ENCODE measurements at places on chromosomes 4 and X.

DNA sequence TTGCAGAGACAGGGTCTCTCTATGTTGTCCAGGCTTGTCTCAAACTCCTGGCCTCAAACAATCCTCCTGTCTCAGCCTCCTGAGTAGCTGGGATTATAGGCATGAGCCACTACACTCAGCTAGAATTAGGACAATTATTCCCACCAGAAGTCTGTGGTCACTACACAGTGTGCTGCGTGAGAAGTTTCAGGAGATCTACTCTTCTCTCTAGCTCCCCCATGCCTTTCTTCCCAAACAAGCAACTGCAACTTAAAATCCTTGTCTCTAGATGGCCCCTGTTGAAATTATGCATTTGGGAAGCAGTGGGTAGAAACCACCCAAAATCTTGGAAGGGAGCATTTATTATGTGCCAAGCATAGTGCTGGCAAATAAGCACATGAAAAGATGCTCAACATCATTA is 21.1 kb upstream of the MAP7D3 start:
- no peak for DNase-seq

DNA sequence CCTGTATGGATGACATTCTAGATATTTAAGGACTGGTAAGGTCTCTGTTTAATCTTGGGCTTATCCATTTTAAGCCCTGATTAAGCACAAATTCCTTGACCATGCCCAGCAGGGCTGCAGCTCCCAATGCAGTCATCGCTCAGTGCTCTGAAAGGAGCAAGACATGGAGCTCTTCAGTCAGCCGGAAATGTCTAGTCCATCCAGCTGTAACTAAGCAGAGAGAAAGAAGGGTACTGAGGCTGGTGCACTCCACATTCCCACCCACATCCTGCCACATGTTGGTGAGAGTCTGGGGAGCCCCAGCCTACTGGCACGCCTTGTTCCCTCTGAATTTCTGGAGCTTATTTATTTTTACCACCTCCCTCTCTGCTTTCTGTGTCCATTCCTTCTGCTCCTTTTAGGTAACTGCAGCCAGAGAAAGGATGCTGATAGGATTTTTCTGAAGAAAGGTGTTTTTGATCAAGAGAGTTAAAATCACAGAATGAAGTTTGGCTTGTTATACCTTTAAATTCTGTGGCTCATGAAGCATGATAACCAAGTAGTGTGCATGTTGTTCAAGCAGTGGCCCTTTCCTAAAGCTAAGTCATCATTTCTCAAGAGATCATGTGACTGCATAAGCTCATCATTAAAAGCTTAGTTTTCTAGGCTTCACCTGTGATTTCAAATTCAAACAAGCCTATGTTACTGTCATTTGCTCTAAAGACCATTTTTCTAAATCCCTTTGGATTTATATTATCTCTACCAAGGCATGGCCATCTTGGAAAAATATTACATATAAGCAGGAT is 74.0 kb downstream of the GALNT7 start:
- DNase-seq = no peak

GRCh38 chr4:129179276-129179675 is 83.3 kb downstream of the C4orf33 start:
- no peak for DNase-seq

- DNase-seq = no peak
Observed at GRCh38 chr4:56803471-56803870, 18.0 kb downstream of the SPINK2 start.

- peak; percentile 78 for DNase-seq
Observed at GRCh38 chr4:10098780-10099160, 17.8 kb downstream of the WDR1 start.

- DNase-seq = no peak
Observed at GRCh38 chr4:165667969-165668368, 205.1 kb upstream of the TLL1 start.

GRCh38 chrX:68834371-68835103 is 5.7 kb downstream of the EFNB1 start:
- DNase-seq = no peak

DNA sequence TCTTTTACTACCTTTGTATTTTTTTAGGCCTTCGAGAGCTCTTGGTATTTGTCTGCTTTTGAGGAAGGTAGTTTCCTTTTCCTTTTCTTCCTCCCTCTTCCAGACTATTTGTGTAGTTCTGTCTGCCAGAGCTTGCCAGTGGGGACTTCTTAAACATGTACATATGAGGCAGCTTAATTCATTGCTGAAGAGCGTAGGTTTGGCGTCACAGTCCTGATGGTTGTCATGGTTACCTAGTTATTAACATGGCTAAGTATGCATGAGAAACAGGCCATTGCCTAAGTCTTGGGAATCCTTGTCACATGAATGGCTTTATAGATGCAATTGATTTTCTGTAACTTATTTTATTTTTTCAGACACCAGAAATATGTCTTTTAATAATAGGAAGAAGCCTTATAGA is 48.5 kb upstream of the ARMCX2 start:
- no peak for DNase-seq

DNA sequence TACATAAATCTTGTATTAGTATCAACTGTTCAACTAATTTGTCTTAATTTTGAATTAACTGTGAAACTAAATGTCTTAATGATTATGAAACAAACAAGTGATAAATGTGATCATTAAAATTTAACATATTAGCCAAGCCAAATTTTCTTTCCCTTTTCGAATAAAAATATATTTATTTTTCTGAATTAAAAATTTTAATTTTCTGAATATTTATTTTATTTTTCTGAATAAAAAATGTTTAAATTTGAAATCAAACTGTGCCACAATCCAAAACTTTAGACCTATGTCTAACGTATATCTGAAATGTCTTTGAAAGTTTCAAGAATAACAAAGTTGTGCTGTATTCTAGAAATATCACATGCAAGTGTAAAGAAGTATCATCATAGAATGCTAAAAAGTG is 4.7 kb downstream of the GABRA2 start:
- DNase-seq = no peak

- DNase-seq = no peak
Observed at GRCh38 chr4:26268246-26268645, 52.6 kb upstream of the RBPJ start.

DNA sequence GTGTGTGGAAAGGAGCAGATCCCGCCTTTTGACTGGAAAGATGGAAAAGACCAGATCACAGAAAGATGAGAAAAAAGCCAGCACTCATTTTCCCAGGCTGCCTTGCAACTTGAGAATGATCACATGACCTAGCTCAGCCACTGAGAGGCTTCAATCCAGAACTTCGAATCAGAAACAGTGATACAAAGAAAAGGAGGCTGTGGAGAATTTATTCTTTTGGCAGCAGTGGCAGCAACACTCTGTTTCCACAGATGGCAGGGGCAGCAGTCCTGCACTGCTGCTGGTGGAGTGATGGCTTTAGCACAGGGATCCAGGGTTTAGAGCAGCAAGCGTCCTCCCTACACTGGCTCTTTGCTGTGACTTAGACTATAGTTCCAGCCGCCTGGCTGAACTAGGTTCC is 77.8 kb upstream of the SH3RF1 start:
- DNase-seq = no peak

DNA sequence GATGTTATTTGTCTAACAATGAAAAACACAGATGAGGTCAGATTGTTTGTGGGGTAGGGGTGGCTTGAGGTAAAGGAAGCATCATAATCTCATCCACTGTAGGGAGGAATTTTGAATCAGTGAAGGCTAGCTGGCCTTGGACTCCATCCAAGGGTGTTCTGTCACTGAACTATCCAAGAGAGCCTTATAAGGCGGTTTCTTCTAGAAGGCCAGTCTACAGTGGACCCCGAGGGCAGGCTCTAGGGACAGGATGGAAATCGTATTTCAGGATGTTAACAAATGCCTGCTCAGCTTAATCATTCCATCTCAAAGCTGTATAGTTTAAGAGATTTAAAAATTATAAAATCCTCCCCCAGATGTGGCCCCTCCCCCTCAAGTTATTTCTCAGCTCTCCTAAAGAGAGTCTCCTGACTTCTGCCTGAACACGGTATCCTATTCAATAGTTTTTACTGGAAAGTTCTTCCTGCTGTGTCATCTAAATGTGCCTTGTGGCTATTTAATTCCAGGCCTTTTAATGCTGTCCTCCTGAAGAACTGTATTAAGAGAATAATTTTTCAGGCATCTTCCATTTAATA is 8.0 kb downstream of the IGFBP7 start:
- DNase-seq = no peak

DNA sequence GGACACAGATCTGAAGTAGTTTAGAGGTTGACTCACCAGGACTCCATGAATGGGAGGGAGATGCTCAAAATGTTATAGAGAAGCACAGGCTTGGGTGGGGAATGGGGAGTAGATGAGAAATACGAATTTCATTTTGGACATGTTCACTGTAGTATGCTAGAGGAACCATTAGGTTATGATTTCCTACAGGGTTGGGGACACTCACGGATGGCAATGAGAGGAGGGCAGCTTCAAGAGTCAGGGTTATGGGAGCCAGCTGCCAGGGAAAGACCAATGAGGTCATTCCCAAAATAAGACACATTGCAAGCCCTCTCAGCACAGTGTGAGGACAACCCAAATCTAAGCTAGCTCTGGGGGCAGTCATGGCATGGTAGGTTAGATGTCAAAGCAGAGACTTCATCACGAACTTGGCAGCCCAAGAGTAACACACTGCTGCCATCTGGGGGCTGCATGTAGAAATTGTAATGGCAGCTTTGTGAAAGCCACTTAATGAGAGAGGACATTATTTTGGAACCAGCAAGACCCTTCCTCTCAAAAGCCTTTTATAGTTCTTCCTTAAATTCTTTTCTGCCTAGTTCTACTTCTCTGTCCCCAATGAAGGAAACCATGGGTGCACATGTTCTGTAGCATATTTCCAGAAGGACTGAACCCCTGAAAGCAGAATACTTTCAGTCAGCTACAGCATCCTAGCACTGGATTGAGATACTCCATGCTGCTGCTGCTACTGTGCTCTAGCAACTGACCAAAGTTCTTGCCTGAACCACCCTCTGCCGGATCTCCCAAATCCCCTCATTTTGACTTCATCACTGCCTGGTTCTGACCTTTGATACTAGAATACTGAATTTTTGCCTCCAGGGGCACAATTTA is 16.2 kb upstream of the ZCCHC12 start:
- peak; percentile 67 for DNase-seq

- DNase-seq = no peak
Observed at GRCh38 chr4:171203425-171203824, 609.8 kb upstream of the GALNTL6 start.

GRCh38 chrX:8864161-8864560 is 63.0 kb upstream of the FAM9A start:
- no peak for DNase-seq

GRCh38 chrX:22536746-22537304 is 264.1 kb downstream of the CBLL2 start:
- no peak for DNase-seq

- no peak for DNase-seq
Observed at GRCh38 chr4:113146876-113147358, 97.5 kb downstream of the ANK2 start.

GRCh38 chr4:1903035-1903434 is 31.8 kb downstream of the NSD2 start:
- DNase-seq = peak; percentile 51

GRCh38 chr4:111873801-111874200 is 271.5 kb upstream of the FAM241A start:
- DNase-seq = no peak

GRCh38 chr4:103091601-103092223 is 7.9 kb downstream of the BDH2 start:
- DNase-seq = peak; percentile 63

DNA sequence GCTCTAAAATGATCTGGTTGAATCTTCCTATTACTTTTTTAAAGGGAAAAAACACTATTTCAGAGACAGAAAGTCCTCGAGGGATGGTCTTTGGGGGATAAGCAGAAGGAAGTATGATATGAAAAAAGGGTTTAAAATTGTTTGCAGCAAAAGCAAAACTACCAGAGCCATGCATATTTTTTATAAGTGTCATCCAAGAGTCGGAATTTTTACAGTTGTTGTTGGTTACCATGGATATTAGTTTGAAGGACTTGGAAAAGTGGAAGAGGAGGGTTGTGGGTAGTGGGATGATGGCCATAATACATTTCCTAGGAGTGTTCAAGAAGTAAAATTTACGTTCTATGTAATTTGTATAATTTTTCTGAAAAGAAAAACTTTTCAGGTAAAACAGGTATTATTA is 134.4 kb downstream of the PCDH7 start:
- no peak for DNase-seq

GRCh38 chr4:70754470-70754869 is 32.7 kb downstream of the RUFY3 start:
- DNase-seq = no peak

GRCh38 chr4:76689145-76689817 is 208.7 kb downstream of the SOWAHB start:
- peak; percentile 63 for DNase-seq

GRCh38 chr4:159308566-159309340 is 205.9 kb downstream of the RAPGEF2 start:
- no peak for DNase-seq

- no peak for DNase-seq
Observed at GRCh38 chr4:109462297-109462696, 28.7 kb downstream of the SEC24B start.

DNA sequence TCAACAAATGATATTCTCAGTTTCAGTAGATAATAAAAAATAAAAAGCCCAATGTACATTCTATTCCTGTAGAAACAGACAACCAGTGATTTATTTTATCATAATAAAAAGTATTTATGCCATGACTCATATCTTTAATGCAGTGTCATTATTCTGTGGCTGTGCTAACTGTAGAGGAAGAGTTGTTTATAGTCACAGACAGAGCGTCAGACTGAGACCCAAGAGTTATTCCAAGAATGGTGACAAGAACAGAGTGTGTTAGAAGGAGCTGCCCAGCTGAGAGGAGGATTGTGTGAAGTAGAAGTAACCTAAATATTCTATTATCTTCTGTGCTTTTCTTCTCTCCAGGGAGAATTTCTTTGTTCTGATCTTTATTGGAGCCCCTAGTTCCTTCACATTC is 210.7 kb downstream of the PPP1R2C start:
- DNase-seq = no peak

DNA sequence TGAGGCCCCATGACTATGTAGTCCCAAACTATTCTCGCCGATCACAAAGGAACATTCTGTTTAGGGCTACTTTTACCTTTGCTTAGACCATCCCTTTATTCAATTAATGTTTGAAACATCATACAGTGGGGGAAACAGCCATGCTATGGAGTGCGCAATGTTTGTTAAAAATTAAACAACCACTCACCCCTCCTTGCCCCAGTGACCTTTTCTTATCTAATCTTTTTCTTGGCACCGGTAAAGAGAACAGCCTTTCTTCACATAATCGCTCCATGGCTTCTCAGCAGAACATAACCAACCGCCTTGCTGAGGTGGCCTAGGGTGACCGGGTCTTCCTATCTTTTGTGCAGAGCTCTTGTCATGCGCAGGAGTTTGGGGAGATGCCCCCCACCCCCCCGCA is 152.6 kb downstream of the VCX3A start:
- no peak for DNase-seq

GRCh38 chr4:6988016-6988715 is 55.0 kb upstream of the TADA2B start:
- DNase-seq = peak; percentile 61

GRCh38 chr4:187414716-187415115 is 580.9 kb upstream of the ZFP42 start:
- DNase-seq = no peak

DNA sequence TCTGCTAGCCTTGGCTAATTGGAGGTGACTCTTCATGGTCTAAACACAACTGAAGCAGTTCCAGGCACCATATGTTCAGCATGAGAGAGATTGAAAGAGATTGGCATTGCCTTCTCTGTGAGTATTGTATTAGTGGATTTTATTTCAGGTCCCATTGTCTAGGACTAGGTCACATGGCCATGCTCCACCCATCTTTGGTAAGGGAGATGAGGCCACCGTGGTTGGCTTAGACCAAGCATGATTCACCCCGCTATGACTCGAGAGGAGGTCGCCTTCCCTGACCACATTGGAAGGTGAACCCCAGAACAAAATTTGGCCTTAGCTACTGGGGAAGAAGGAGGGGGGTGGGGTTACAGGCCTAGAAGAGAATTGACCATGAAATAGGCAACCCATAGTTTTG is 109.9 kb upstream of the BCOR start:
- DNase-seq = peak; percentile 62

Data from activated effector memory CD4-positive, alpha-beta T cell treated with anti-CD3 and anti-CD28 coated beads, Interleukin-2, amount 50 U/mL, for 16 hours (primary cell).